ENCODE measurements at places on chromosomes 5 and 9.

DNA sequence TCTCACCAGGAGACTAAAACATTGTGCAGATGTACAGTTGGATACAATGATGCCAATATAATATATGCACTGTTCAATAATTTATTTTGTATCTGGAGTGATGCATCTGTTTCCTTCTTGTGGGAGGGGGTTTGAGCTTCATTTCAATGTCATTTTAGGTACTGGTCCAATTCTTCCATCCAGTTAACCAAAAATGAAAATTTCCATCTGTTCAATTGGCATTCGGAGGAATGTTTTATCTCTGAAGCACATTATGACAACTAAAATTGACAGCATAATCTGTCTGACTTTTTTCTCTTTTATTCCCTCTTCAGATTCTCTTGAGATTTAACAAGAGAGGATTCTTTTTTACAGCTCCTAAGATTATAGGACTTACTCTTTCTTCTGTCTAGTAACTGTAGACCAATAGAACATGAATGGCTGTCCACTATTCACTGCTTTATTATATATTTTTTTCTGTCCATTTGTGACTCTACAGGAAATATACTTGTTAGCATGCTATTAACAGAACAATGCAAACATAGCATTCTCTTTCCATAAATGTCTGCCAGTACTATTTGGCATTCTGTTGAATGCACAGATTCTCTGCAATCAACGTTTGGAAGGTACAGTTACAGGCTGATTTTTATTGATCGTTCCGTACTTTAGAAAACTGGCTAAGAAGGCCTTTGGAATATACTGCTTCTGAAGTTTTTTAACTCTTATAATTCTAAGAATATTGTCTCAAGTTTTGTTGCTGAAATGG lies 57.8 kb downstream of the NDUFAF2 start:
- no peak for DNase-seq

- no peak for DNase-seq
These were observed 25.6 kb downstream of the RASGRF2 start for GRCh38 chr5:80985600-80986228.

DNA sequence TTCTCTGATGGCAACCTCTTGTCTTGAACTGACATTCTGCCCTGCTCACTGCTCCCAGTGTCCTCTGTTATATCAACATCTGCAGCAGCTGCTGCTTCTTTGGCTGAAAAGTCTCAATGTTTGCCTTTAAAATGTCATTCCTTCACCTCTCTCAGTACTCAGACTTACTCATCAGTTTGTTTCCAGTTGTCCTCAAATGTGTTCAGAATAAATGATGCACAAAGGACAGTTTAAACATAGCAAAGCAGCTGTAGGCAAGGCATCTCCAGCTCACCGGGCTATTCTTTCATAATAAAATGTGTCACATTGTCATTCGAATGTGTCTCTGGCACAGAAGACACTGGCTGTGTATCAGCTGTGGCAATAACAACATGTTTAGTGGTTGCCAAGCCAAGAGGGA lies 590.9 kb upstream of the ZNF608 start:
- DNase-seq, result no peak

DNA sequence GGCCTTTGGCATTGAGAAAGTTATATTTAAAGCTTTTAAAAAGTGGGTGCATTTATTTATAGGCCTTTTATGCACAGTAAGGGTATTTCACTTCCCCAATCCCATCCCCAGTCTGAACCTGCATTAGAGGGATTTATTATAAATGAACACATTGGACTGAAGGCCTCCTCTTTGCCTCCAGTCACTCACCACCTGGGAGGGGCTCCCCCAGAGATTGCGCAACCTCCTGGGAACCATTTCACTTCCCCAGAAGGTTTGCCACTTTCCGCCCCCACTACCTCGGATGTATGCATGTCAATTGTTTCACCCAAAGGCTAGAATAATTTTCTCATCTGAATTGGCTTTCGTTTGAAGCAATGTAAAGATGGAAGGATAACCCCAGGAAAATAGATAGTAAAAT lies 29.8 kb upstream of the VCAN start:
- no peak for DNase-seq

All from stimulated activated effector memory CD8-positive, alpha-beta T cell treated with anti-CD3 and anti-CD28 coated beads, Interleukin-12 subunit alpha, Interleukin-12 subunit beta, amount 100 ng/mL, for 72 hours (primary cell).